ELR (cell line): ENCODE measurements at places on chromosomes 13 and 19.

GRCh38 chr13:110664041-110664440, 41.9 kb downstream of the CARS2 start:
- no peak for DNase-seq

DNA sequence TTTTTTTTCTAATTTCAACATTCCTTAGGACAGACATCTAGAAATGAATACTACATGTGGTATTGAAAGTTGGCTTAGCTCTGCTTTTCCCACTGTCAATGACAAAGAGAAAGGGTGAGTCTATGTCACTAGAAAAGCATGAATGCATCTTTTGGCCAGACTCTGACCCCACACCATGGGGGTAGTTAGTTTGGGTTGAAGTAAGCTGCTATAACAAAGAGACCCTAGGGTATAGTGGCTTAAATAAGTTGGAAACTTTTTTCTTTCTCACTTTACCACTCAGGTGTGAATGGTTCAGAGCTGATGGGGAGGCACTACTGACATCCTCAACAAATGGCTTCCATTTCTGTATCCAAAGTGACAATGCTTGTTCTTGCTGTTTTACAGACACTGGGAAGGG, 161.5 kb downstream of the DLEU7 start:
- no peak for DNase-seq

GRCh38 chr13:36945078-36945477, 25.0 kb upstream of the SMAD9 start:
- no peak for DNase-seq

DNA sequence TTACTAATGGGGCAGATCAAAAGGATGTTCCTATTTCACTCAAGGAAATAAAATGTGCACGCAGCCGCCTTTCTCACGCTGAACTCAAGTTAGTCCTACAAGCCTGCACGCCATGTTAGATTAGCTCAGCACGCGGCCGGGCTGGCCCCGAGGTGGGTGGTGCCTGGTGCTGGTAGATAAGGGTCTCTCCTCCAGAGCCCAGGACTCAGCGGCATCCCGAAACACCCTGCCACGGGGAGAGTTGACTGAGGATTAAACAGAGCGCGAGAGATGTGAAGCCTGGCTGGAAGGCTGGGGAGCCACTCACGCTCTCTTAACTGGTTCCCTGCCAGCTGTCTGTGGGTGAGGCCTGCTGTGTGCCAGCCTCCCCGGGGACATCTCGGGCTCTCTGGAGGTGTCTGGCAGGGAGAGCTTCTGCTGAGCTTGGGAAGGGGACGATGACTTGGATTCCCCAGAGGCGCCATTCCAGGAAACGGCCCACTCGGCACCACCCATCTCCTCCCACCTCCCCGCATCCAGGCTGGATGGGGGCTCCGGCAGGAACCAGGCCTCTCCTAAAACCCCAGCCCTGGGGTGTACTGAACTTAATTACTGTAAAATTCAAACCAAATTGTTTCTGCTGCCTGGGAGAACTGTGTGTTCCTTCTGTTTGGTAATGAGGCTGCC, 122.2 kb downstream of the KDM4B start:
- DNase-seq: no peak

GRCh38 chr13:101858860-101859259, 406.4 kb downstream of the ITGBL1 start:
- DNase-seq: no peak

- no peak for DNase-seq
These were observed 150.0 kb downstream of the RAP2A start for GRCh38 chr13:97583907-97584497.

DNA sequence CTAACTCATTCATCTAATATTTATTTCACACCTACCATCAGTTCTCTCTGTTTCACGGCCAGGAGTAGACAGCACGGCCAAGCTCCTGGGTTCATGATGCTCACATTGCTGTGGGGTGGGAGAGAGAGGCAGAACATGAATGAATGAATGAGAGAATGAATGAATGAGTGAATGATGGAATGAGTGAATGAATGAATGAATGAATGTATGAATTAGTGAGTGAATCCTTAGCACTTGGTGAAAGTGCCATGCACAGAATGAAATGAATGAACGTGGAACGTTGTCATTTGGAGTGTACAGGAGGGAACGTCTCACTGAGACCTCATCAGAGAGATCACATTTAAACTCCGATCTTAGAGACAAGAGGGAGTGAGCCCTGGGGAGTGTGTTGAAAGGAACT, 11.9 kb upstream of the KIR2DL4 start:
- no peak for DNase-seq

DNA sequence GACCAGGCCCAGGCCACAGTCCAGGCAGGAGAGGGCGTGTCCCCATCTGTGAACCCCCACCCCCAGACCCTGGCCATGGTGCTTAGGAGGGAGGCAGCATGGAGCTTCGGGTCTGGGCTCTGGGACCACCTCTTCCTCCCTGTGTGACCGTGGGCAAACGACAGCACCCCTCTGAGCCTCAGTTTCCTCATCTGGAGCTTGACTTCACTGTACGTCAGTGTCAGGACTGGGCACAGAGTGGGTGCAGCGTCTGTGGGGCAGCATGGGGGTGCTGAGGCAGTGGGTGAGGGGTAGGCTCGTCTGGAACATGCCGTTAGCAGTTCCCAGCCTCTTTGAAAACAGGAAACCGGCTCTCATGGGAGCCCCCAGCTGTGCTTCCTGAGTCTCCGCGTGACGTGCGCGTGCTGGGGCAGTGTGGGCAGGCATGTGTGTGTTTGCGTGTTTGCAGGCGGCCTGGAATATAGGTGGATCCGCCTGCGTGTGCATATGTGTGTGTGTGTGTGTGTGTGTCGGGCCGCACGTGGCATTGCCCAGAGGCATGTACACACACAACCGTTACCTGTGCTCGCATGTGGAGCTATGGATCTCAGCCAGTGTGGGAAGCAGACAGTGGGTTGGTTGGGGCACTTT, 15.8 kb downstream of the ARRDC2 start:
- DNase-seq: no peak

GRCh38 chr13:31350560-31350959, 150.8 kb downstream of the B3GLCT start:
- DNase-seq: no peak

DNA sequence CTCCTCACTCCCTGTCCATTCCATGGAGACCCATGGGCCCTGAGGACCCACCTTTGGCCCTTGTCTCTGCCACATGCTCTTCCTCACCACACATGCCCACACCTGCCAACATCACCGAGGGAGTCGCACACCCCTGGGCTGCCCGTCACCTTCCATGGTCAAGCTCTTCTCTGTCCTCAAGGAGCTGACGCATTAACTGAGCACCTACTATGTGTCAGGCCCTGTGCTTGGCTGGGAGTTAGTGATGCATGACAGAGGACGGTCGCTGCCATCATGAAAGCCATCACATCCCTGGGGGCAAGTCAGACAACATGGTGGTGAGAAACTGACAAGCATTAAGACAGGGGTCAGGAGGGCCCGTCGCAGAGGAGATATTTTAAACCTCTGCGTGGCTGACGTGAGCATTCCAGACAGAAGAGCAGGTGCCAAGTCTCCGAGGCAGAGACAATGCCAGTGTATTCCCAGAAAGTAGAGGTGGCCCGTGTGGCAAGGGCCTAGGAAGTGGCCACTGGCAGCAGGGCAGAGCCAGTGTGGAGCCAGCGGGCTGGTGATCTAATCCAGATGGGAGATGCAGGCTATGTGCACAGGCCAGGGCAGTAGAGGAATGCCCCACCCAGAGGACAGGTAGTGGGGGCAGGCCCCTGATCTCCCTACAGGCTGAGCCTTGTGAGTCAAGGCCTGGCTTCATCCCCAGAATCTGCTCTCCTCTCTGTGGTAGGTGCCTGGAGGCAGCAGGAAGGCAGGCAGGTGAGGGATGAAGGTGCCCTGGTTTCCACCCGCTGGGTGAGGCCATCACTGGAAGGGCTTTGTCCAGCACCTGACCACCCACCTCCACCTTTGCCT, 21.2 kb downstream of the ELAVL1 start:
- no peak for DNase-seq

DNA sequence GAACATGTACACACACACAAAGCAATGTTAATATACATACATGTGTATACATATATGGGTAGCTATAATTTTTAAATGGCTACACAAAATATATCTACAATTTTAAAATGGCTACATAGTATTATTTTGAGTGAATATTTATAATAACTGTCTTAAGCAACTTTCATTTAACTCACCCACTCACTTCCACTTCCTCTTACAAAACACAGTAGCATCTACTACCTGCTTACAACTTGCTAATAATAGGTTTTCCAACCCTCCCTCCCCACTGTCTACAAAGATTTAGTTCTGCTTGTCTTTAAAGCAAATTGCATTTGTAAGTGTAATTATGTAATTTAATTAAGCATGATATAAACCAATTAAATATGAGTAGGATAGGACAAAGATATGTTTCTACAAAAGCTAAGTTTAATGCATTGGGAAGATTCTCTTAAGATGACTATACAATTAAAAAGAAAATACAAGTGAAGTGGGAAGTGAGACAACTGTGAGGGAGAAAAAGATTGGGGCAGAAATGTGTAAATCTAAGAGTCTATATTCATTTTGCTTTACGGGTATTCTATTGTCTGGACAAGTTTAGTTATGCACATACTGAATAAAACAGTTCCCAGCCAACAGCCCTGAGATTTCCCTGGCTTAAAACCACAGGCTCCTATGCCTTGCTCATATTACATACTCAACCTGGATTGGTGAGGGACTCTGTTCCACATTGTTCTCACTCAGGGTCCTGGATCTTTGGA, 583.1 kb downstream of the EFNB2 start:
- no peak for DNase-seq

DNA sequence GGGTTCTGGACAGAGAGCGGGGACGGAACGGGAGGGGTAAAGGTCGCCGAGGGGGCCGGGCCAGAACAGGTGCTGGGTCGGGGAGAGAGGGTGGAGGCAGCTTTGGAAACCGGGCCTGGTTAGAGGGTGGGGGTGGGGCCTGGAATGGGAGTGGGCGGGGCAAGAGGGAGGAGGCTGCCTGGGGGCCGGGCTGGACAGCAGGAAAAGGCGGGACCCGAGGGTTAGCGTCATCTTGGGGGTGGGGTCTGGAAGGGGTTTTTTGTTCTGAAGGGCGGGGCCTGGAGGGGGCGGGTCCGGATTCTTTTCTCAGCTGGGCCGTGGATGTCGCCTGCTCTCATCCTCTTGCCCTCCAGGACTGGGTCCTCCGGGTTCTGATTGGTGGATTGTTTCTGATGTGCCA, 4.3 kb upstream of the ZNF813 start:
- peak; percentile 25 for DNase-seq

- no peak for DNase-seq
These were observed 34.2 kb downstream of the FAM187B start for GRCh38 chr19:35194012-35194984.

DNA sequence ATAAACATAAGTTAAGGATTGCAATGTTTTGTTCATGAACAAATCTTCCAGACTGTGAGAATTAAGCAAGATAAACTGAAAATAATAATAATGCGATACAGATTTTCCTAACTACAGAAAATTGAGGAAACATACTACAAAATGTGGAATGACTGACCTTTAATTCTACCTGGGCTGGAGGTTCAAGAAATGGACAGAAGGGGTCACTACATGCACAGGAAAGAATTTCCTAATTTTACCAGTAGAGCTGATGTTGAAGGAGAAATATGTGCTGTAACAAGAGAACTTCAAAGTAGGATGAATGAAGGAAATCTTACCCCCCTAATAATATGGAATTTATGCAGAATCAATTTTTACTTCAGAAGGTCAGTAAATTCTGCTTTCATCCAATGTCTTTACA, 62.3 kb downstream of the ZNF627 start:
- peak; percentile 38 for DNase-seq

GRCh38 chr19:13260883-13261653, 110.9 kb downstream of the IER2 start:
- peak; percentile 97 for DNase-seq

- peak; percentile 49 for DNase-seq
These were observed 42.9 kb downstream of the CAB39L start for GRCh38 chr13:49400755-49401659.

- DNase-seq: no peak
These were observed 243.1 kb upstream of the NBEA start for GRCh38 chr13:34698945-34699344.

GRCh38 chr19:33405553-33406461, 32.3 kb downstream of the CEBPG start:
- DNase-seq: no peak

GRCh38 chr13:78121001-78121400, 202.4 kb upstream of the EDNRB start:
- DNase-seq: no peak

DNA sequence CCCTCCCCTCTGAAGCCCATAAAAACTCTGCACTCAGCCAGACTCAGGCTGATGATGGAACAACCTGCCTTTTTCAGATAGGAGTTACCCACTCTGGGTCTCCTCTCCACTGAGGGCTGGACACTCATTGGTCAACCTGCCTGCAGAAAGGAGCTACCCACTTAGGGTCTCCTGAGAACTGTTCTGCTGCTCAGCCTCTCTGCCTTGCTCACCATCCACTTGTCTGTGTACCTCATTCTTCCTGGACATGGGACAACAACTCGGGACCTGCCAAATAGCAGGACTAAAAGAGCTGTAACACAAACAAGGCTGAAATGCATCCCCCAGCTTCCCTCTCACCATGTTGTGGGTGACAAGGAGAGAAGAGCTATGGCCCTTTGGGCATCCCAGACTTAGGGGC, 18.4 kb upstream of the RCBTB2 start:
- no peak for DNase-seq

DNA sequence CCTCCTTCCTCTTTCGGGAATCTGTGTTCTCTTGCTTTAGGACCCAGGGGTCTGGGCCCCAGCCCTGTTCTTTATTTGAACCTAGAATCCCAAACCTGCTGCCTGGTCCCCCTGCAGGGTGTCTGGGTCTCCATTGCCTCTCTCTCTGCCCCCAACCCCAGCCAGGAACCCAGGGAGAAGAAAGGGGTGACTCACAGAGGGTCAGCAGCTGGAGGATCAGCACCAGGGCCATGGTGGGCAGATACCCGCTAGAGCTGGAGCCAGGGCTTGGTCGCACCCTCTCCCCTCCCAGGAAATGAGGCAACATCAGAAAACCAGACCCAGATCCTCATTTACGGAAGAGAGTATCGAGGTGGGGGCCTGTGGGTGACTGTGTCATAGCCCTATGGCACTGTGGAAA, at the start of gene OSCAR:
TSS of gene OSCAR (minus strand) at position 243 of the 400 bp plus-strand sequence. CDS start at position 232, 11 bp downstream.
- DNase-seq: peak; percentile 40
